Colonic mucosa (tissue), 4 donors: ENCODE measurements at places on chromosomes 11 and 22.
A peak's percentile ranks its signal among the peaks of the same experiment; 100 is the strongest.

DNA sequence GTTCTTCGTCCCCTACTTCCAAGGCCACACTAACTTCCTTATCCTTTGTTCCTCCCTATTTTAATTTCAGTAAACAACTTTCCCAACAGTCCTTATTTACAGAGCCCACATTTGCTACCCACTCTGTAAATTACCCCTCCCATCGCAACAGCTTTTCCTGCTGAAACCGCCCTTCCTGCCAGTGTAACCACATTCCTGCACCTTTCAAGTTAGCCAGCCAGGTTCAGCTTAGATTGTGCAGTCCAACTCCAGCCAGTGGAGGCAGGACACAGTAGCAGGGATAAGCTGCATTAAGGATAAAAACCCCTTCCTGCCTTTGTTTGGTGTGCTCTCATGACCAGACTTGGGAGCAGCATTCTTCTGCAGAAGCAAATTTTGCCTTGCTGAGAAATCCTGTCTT, 768.3 kb upstream of the ARHGAP42 start:
- no peak overlapping the region for H3K4me3 ChIP-seq
- no peak overlapping the region for H3K27ac ChIP-seq
- no peaks in the 10 kb centered on the region for H3K4me1 ChIP-seq
- no peak for DNase-seq
- H3K36me3 ChIP-seq = no peaks in the 10 kb centered on the region
- no peaks in the 10 kb centered on the region for H3K27me3 ChIP-seq

DNA sequence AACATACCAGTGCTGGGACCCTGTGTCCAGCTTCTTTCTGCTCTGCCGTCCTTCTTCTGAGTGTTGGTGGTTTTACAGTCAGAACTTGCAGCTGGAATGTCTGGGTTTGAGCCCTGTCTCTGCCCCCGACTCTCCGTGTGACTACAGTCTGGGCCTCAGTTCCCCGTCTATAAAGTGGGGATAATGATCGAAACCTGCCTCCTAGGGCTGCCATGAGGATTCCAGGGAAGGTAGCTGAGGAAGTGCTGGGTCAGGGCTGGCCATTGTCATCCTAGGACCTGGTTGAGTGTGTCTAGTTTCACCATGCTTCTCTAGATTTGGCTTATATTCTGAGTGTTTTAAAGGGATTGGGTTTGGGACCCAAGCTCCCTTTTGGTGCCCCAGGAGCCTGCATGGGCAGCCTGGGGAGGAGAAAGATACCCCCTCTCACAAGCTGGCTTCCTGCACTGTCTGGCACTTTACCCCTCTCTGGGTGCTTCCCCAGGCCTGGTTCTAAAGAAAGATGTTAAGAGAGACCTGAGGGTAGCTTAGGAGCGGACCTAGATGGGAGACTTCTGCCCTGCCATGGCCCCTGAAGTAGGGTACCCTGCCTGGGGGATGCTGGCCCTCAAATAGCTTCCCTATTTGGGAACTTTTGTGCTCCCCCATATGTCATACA, 49.9 kb downstream of the TSPAN18 start:
- no peaks in the 10 kb centered on the region for H3K4me1 ChIP-seq
- H3K4me3 ChIP-seq = no peak overlapping the region
- H3K27ac ChIP-seq = no peak overlapping the region
- no peaks in the 10 kb centered on the region for H3K36me3 ChIP-seq
- H3K27me3 ChIP-seq = no peaks in the 10 kb centered on the region

DNA sequence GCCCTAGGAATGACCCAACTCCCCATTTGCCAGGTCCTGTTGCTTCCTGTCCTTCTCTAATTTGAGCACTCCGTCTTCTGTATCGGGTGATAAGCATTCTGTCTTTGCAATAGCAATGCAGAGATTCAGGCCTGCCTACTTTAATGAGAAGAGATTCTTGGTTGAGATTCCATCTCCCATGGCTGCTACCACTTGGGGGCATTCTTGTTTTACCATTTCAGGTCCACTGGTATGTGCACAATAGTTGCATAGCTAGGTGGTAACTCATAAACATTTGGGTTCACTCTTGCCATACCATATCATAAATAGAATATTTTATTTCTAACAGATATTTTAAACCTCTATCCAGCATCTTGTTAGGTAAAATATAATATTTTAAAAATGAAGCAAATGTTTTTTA, 34.4 kb upstream of the CALCB start:
- peaks cover 3% of the 10 kb centered on the region for H3K27me3 ChIP-seq
- H3K4me1 ChIP-seq = no peaks in the 10 kb centered on the region
- DNase-seq = no peak
- H3K4me3 ChIP-seq = no peak overlapping the region

GRCh38 chr22:48548391-48548790, 1279.3 kb downstream of the BRD1 start:
- DNase-seq = no peak
- H3K27ac ChIP-seq = no peak overlapping the region
- H3K27me3 ChIP-seq = no peaks in the 10 kb centered on the region

DNA sequence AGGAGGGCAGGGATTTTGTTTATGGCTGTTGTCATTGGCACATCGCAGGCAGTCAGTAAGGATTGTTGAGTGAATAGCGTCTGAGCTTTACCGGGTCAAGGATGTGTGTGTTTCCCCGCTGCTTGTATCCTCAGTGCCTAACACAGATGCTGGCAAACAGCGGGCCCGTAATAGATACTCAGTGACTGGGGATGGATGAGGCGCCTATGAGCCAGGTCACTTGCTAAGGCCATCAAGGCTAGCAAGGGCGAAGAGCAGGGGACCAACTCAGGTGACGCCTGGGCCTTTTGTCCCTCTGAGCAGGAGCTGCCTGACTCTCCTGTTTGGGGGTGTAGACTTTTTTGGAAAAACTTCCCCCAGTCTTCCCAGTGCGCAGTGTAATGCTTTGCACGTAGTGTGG, 118.1 kb downstream of the HIPK3 start:
- peaks cover 27% of the 10 kb centered on the region for H3K27me3 ChIP-seq
- H3K4me1 ChIP-seq = no peaks in the 10 kb centered on the region
- DNase-seq = no peak
- no peaks in the 10 kb centered on the region for H3K36me3 ChIP-seq
- no peak overlapping the region for H3K27ac ChIP-seq
- H3K4me3 ChIP-seq = peak overlapping the region; percentile 13

GRCh38 chr11:63590024-63590788, 24.0 kb downstream of the PLAAT3 start:
- H3K27ac ChIP-seq = no peak overlapping the region
- H3K4me3 ChIP-seq = no peak overlapping the region
- DNase-seq = no peak
- no peaks in the 10 kb centered on the region for H3K4me1 ChIP-seq

- no peak overlapping the region for H3K4me3 ChIP-seq
- H3K27me3 ChIP-seq = no peaks in the 10 kb centered on the region
- no peaks in the 10 kb centered on the region for H3K36me3 ChIP-seq
- H3K27ac ChIP-seq = no peak overlapping the region
Observed at GRCh38 chr11:126491092-126491491, 135.6 kb downstream of the ST3GAL4 start.

DNA sequence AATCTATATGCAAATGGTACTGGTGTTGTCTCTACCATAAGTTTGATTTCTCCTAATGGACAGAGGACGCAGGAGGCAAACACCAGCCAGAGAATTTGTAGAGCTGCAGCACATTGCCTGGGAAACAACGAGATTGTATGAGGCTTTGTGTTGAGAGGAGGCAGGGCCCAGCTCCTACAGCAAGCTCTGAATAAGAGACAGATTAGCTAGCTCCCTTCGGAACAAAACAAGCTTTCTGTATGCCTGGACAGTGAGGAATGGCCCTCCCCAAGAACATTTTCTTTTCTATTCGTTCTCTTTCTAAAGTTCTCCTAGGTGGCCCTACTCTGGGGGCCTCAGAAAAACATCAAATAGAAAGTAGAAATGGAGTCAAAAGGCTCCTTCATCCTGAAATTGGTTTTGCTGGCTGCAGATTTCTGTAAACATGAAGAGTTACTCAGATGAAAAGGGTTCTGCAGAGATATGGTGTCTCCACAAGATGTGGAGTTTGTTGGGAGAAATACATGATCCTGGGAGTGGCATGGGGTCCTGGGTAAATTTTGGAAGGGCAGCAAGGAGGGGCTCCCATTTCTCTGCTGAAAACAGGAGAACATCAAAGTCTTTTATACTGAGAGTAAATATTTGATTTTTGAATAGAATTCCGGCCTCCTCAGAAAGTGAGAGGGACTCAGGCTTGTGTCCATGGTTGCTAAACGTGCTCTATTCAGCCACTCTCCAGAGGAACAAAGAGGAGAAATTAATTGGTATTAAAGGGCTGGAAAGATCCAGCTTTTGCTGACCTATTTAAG, 6.8 kb upstream of the HEPACAM start:
- DNase-seq = no peak
- no peak overlapping the region for H3K27ac ChIP-seq

DNA sequence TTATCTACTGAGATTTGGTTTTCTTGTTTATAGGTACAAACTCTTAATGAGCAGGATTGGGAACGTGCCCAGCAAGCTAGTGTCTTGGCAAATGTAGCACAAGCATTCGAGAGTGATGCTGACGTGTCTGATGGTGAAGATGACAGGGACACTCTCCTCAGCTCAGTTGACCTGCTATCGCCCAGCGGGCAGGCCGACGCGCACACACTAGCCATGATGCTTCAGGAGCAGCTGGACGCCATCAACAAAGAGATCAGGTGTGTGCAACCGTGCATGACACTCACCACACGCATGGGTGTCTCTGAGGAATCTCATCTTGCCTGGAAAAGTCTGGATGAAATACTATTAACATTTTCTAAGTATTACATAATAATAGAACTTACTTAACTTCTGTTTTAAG, 54.7 kb upstream of the CTTN start:
- no peak for DNase-seq
- H3K27me3 ChIP-seq = no peaks in the 10 kb centered on the region
- H3K4me1 ChIP-seq = no peaks in the 10 kb centered on the region
- H3K36me3 ChIP-seq = peaks cover 17% of the 10 kb centered on the region
- H3K4me3 ChIP-seq = no peak overlapping the region

- H3K4me1 ChIP-seq = no peaks in the 10 kb centered on the region
- no peak overlapping the region for H3K4me3 ChIP-seq
- DNase-seq = no peak
- H3K36me3 ChIP-seq = no peaks in the 10 kb centered on the region
- no peak overlapping the region for H3K27ac ChIP-seq
Observed at GRCh38 chr22:39341179-39341578, 8.6 kb upstream of the SYNGR1 start.

DNA sequence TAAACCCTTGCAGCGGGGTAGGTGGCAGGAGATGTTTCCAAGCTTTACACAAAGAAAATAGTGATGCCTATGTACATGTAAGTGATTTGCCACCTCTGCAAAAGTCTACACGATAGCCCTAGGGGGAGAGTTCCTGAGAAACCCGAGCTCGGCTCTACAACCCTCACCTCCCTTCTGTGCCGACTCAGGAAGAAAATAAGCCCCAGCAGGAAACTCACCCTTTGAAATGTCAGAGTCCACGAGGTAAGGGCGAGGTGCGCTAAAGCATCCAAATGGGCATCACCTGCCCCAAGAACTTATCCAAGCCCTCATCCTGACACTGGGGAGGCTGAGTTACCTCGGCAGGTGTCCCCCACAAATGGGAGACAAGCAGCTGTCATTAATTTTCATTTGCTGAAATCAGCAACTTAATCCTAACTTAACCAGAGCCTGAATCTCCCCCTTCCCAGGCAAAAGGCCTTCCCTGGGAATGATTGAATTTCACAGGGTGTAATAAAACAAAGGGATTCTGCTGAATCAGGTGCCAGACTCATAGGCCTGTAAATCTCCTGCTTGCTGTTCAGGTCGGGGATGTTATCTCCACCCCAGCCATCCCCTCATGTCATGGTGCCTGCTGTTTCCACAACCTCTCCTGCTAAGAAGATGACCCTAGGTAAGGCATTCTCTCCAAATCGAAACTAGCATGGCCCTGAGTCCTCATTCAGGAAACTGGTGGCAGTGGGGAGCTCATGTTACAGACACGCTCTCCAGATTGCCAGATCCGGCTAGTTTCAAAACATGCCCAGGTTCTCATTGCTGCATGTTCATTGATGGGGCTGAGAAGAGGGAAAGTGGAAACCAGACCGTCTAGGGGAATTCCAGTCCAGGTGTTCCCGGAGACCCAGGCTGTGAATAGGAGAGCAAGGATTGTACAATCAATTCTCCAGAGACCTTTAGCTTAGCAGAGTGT, 105.3 kb upstream of the KIRREL3 start:
- no peak overlapping the region for H3K4me3 ChIP-seq
- no peaks in the 10 kb centered on the region for H3K4me1 ChIP-seq
- H3K36me3 ChIP-seq = no peaks in the 10 kb centered on the region
- H3K27ac ChIP-seq = no peak overlapping the region

GRCh38 chr11:96234866-96235441, 108.0 kb downstream of the MAML2 start:
- no peaks in the 10 kb centered on the region for H3K36me3 ChIP-seq
- no peak overlapping the region for H3K27ac ChIP-seq
- no peaks in the 10 kb centered on the region for H3K27me3 ChIP-seq
- H3K4me1 ChIP-seq = no peaks in the 10 kb centered on the region
- no peak for DNase-seq
- H3K4me3 ChIP-seq = no peak overlapping the region

DNA sequence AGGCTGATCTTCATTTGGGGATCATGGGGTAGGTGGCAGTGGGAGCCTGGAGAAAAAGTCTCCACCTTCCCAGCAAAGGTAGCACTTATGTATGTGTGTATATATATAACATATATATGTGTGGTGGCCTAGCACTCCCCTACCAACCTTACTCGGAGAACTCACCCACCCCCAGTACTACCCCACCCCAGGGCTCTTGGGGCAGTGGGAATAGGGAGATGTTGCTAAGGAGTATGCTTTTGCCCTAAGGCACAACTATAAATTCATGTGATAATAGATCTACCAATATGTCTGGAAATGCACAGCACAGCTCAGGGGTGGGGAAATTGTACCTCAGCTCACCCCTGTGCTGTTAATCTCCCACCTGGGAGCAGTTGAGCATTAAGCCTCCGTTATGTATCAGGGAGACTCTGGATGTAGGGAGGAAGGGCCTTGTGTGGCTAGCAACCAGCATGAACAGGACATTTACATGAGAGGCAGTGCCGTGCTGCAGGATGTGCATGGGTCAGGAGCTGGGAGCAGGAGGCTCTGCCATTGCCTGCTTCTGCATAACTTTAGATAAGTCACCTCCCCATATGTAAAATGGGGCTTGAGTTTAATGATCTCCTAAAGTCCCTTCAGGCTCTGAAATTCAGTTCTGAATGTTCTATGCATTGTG, 57.3 kb downstream of the C11orf91 start:
- no peaks in the 10 kb centered on the region for H3K36me3 ChIP-seq
- no peaks in the 10 kb centered on the region for H3K4me1 ChIP-seq
- DNase-seq = no peak
- no peak overlapping the region for H3K4me3 ChIP-seq

- H3K4me3 ChIP-seq = no peak overlapping the region
- H3K36me3 ChIP-seq = no peaks in the 10 kb centered on the region
- no peaks in the 10 kb centered on the region for H3K27me3 ChIP-seq
Observed at GRCh38 chr11:61980783-61981541, 13.5 kb upstream of the FTH1 start.

DNA sequence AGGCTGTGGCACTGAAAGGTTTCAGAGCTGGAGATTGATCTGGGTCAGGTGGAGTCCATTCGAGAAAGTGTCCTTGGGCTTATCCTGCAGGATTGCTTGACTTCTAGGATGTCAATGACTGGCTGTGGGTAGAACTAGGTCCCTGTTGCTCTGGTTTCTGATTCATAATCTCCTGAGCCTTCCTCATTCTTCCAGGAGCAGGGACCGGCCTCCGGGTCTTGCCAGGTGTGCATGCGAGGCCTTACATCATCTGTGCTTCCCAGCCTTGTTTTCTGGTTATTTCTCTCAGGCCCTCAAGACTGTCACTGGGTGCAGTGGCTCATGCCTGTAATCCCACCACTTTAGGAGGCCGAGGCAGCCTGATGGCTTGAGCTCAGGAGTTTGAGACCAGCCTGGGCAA, 33.3 kb upstream of the SORL1-AS1 start:
- no peak overlapping the region for H3K27ac ChIP-seq
- no peaks in the 10 kb centered on the region for H3K4me1 ChIP-seq
- no peaks in the 10 kb centered on the region for H3K36me3 ChIP-seq
